ENCODE measurements at places on chromosomes 6 and 20.

- DNase-seq = no peak
Measured at GRCh38 chr20:12969071-12969669, 39.6 kb upstream of the SPTLC3 start.

GRCh38 chr6:11869672-11870340 is 91.2 kb upstream of the ADTRP start:
- no peak for DNase-seq

DNA sequence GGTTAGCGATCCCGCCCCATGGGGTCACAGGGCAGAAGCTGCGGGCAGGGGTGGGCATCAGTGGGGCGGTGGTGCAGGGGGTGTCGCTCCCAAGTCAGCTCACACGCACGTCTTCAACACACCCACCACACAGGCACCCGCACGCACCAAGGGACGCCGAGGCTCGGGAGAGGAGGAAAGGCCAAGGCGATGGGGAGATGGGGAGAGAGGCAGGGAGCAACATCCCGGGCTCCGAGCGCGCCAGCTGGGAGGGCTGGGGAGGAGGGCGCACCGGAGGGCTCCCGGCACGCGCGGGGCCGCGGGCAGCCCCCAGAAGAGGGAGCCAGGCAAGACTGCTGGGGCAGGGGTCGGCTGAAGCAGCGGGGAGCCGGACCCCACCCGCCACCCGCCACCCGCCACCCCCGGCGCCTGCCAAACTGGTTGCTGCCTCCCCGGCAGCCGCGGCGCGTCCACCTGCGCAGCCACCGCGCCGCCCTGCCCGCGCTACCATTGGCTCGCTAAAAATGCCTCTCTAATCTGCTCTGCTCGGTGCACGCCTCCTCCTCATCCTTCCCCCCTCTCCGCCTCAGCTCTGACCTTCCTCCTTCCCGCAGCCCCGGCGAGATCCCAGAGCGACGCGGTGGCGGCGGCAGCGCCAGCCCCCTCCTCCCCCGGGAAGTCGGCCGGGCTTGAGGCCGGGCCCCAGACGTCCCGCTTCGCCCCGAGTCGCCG is at the start of gene PACSIN1:
TSS of gene PACSIN1 (plus strand) at position 546 of the 711 bp plus-strand sequence. CDS start 60,230 bp downstream, outside the sequence.
- no peak for DNase-seq

GRCh38 chr20:31517373-31517772 is 3.1 kb downstream of the HM13 start:
- DNase-seq = no peak

- no peak for DNase-seq
Measured at GRCh38 chr20:25496165-25496967, 88.9 kb downstream of the GINS1 start.

GRCh38 chr6:115358616-115359015 is 702.1 kb downstream of the FRK start:
- DNase-seq = no peak

- no peak for DNase-seq
Measured at GRCh38 chr6:106600329-106600728, 29.0 kb downstream of the RTN4IP1 start.

DNA sequence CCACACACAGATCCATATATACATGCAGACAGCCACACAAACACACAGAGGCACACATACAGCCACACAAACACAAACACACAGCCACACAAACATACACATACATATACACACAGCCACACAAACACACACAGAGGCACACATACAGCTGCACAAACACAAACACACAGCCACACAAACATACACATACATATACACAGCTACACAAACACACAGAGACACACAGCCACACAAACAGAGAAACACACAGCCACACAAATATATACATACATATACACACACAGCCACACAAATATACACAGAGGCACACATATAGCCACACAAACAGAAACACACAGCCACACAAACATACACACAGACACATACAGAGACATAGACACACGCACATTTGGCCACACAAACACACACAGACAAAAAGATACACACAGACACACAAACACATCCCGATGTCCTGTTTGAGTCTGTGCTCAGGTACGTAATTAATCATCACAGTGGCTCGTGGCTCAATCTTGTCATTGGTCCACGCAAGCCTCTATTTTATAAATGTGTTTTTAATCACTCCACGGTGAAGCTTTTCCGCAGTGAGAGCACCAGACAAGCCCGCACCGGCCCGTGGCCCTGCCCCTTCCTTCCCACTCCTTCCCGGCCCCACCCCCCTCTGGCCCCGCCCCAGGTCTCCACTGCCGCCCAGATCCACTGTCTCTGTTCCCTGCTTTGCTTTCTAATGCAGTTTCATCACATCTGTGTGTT is 135.3 kb downstream of the CDH4 start:
- DNase-seq = no peak

GRCh38 chr6:9675122-9675521 is 739.8 kb downstream of the TFAP2A start:
- no peak for DNase-seq

GRCh38 chr6:13527671-13528056 is 40.3 kb upstream of the GFOD1 start:
- no peak for DNase-seq

- no peak for DNase-seq
Measured at GRCh38 chr6:168018664-168019063, 21.2 kb downstream of the KIF25 start.

- no peak for DNase-seq
Measured at GRCh38 chr20:49602345-49603208, 34.6 kb upstream of the PTGIS start.

- no peak for DNase-seq
Measured at GRCh38 chr6:73400656-73401055, 6.0 kb downstream of the DDX43 start.

GRCh38 chr6:56335726-56336125 is 88.3 kb upstream of the COL21A1 start:
- no peak for DNase-seq

DNA sequence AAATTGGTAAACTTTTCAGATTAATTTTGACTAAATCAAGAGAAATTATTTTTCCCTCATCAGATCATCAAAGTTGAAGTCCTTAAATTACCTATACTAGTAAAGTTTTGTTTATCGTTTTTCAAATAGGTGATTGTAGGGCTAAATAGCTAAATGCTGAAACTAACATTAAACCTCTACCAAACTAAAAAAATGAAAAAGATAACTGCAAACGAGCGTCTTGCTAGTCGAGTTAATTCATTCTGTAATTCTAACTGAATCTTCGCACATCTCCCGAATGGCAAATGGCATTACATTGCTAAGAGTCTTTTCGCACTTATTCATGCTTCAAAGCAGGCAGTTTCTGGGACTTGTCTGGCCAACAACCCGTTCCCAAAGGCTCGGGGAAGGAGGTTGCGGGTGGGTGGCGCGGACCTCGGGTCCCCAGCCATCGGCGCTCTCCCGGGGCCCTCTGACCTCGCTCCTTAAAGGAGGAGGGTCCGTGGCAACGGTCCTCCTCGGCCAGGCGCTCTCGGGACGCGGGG is 43.8 kb downstream of the POPDC3 start:
- DNase-seq = no peak

- DNase-seq = peak; percentile 29
Measured at GRCh38 chr20:17530716-17531664, at the start of gene BFSP1. BFSP1 (minus strand) TSS chr20:17531379; CDS start chr20:17531329, 50 bp downstream.

DNA sequence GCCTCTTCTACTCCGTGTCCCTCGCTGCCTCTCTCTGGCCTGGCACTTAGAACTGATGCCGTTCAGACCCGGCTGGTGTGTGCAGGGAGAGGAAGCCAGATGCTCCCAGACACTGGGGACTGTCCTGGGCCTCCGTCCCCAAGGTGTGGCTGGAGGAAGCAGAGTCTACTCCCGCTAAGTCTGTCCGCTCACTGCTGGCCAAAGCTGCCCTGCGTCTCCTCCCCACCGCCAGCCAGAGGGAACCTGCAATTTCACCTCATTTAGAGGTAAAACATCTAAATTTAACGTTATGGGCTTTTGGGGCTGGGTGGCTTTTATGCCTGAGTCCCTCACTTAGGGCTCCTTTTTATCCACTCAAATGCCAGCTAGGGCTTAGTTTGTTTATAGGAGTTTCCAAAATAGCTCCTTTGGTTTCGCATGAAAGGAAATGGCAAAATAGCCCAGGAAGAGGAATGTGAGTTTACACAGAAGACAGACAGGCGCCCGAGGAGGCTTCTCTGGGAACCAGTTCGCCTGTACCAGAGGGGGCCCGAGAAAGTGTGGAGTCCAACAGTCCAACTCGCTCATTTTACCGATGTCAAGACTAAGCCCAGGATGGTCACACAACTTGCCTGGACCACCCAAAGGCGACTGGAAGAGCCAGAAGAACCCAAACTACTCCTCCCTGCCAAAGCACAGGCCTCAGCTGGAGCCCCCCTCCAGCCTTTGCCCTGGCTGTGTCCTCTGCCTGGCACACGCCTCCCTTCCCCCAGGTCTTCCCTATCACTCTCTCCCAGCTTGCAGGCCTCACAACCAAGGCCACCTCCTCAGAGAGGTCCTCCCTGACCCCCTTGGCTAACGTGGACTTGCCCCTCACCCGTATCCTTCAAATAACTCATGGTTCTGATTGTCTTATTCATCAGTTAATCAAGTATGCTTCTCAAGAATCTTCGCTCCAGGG is 54.5 kb downstream of the RIPOR3 start:
- no peak for DNase-seq

DNA sequence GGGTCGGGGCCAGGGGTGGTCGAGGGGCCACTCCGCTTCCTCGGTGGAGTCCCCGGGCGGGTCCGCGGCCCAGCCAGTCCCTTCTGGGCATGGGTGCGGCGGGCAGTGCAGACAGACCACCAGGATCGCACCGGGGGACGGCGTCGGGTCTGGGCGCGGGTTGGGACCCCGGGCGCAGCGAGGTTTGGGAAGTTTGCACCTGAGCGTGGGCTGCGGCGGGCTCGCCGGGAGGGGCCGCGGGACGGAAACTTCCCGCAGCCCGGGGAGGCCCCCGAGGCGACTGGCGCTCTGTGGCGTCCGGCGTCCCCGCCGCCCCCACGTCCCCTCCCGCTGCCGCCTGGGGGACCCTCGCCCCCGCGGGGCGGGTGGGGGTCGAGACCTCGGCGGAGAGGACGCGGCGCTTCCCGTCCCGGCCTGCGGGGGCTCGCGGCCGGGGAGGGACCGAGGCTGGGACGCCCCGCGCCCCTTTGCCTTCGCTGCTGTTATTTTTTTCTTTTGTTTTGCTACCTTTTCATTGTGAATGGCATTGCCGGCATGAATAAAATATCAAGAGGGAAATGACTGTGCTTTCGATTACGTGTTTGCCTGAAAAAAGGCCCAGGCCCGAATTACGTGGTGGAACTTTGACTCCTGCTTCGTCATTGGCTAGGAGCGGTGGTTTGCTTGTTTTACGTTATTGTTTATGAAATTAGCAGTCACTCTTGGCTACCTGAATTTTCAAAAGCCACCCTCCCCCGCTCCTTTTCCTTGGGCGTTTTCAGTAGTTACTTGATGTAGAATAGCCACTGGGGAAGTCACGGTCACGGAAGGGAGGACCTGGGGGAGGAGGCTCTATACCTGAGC is 703 bp downstream of the SNX9 start:
- DNase-seq = peak; percentile 67

DNA sequence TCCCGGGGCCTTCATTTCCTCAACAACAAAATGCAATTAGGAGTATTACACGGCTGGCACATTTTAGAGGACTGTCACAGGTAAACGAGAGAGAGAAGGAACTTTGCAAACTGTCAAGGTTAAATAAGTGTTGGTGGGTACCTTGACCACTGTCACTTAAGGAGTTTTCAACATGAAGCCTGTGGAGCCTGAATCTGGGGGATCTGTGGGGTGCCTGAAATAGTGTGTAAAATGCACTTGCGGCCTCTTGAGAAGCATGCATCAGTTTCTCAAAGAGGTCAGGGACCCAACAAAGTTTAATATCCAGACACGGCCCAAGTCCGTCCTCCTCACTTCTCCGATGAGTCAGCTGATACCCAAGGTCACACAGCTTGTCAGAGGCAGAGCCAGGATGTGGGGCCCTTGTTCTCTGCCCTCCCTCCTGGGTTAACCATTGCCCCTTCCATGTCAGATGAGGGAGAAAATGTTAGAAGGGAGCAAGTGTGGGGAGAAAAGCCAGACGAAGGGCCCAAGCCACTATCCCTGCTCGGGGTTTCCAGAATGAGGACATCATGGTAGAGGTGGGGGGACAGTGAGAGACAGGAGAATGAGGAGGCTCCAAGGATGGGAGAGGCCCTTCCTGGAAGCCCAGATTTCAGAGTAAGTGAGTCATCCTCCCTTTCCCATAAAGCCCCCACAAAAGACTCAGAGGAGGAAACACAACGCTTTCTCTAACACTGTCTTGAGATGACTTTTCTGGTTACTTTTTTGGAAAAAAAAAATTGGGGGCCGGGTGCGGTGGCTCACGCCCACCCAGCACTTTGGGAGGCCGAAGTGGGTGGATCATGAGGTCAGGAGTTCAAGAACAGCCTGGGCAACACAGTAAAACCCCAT is 42.2 kb downstream of the C6orf132 start:
- DNase-seq = no peak

DNA sequence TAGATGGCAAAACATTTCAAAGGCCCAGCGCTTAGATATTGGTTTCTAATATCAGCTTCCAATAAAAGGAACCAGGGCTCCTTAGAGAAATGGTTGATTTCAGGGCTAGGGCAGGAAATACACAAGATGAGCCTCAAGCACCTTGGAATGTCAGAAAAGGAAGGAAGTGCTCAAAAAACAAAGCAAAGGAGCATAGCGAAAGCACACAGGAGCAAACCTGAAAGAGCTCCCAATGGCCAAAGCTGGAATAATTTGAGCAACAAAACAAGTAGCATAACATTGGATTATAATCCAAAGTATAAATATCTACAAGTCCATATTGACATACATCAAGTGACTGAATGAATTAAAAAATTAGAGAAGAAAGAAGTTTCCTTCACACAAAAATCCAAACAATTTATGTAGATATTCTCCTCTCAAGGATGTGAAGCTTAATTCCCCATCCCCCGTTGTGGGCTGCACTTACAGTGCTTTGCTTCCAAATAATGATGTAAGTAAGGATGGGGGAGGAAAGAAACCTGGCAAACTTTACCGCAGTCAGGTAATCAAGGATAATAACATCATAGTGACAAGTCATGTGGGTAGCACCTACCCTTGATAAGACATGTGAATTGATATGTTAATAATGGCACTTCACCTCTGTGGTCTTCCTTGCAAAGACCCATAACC is 132.9 kb upstream of the DST start:
- DNase-seq = no peak

DNA sequence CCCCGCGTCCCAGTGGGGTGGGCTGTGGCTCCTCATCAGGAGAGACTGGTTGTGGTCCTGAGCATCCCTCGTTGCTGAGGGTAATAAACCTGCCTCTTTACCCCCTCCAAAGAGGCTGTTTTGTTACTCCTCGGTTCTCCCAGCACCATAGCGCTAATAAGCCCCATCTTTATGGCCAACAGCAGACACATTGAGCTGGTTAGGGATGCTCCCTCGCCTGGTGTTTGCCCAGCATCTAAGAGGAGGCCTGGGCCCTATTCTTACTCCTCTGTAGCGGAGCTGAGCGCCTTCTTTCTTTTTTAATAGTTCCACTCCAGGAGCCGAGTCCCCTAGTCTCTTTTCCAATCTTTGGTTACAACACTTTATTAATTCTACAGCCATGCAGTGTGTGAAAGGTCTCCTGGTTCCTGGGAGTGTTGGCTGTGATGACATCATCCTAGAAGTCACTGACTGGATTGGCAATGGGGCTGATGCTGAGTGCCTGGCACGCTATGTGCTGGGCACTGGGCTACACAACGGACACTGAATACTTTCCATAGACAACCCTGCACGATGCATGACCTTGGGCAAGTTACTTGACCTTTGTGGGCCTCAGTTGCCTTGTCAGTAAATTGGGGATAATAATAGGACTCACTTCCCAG is 50.6 kb upstream of the CCDC167 start:
- DNase-seq = no peak

- DNase-seq = no peak
Measured at GRCh38 chr6:138527411-138528088, 28.3 kb upstream of the NHSL1 start.

- DNase-seq = no peak
Measured at GRCh38 chr6:147390909-147391536, 117.5 kb upstream of the SAMD5 start.

GRCh38 chr20:35271904-35272303 is 6.0 kb downstream of the MMP24OS start:
- no peak for DNase-seq

Data from stimulated activated CD4-positive, alpha-beta T cell treated with anti-CD3 and anti-CD28 coated beads, TNF-alpha, amount 100 ng/mL, for 48 hours (primary cell).